Left lobe of liver (tissue), 2 donors: ENCODE measurements at places on chromosomes 1 and 21.

GRCh38 chr1:28172713-28173150 lies 3.8 kb downstream of the PTAFR start:
- no peak for DNase-seq

DNA sequence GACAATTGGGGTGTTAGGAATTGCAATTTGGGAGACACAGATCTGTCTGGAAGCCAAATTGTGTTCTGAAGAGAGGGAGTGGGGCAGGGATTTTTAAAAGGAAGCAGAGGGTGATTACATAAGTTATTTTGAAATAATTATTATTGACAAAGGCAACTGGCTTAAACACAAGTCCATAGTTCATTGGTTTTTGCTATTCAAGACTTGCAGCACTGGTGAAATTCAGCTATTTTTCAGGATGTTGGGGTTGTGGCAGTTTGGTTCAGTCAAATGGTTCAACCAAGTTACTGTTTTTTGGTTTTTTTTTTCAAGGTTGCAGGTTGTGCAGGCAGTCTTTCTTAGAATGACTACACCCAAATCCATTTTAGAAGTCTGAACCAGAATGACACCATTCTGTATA lies 300.0 kb upstream of the DEPDC1 start:
- DNase-seq = no peak

- no peak for DNase-seq
These were observed 15.7 kb downstream of the RNF19B start for GRCh38 chr1:32948905-32949304.

- DNase-seq = no peak
These were observed 90.0 kb downstream of the EDEM3 start for GRCh38 chr1:184664661-184665060.

DNA sequence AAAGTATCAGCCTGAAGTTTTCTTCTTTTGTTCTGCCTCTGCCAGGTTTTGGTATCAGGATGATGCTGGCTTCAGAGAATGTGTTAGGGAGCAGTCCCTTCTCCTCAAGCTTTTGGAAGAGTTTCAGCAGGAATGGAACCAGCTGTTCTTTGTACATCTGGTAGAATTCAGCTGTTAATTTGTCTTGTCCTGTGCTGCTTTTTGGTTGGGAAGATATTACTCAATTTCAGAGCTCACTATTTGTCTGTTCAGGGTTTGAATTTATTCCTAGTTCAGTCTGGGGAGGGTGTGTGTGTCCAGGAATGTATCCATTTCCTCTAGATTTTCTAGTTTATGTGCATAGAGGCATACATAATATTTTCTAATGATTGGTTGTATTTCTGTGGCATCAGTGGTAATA lies 12.8 kb downstream of the ZNF678 start:
- no peak for DNase-seq
